ENCODE measurements at places on chromosomes 7 and 10. TPM values are rescaled to one million over a fixed set of nuclear protein-coding genes. Genes with fewer than 3 reads are reported as not detected.
A peak's percentile ranks its signal among the peaks of the same experiment; 100 is the strongest.

DNA sequence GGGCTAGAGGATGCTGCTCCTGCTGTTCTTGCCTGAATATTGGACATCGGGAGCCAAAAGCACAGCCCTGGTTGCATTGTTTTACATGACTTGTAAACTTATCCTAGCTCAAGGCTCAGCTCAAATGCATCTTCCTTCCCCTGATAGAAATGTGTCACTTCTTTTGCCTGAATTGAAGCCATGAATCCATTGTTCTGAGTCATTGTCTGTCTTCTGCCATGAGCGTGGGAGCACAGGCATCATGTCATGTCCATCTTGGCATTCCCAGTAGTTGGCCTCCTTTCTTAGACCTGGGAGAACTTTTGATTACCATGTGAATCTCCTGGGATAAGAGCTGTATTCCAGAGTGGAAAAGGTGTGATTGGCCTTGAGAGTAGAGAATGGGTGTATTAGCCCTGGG is 54.1 kb upstream of the OPN4 start:
- no peak for DNase-seq
- H3K36me3 ChIP-seq, result no peaks in the 10 kb centered on the region
- H3K27me3 ChIP-seq, result no peaks in the 10 kb centered on the region
- no peak overlapping the region for H3K27ac ChIP-seq
- H3K4me3 ChIP-seq, result no peak overlapping the region

DNA sequence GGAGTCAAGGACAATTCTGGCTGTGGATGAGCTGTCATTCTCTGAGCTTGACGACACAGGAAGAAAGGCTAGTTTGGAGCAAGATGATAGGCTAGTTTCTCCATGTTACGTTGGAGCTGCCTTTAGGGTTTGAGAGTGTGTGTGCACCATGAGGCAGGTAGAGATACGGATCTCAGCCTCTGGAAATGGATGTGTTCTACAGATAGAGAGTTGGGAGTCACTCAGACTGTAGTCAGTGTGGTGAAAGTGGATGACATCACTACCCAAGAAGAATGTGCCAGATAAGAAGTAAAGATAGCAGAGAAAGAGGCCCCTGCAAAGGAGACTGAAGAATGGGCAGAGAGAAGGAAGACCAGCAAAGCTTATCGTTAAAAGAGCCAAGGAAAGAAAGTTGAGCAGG is 42.4 kb downstream of the PNLIPRP3 start:
- H3K4me3 ChIP-seq, result no peak overlapping the region
- no peaks in the 10 kb centered on the region for H3K36me3 ChIP-seq
- H3K4me1 ChIP-seq, result no peaks in the 10 kb centered on the region
- H3K27me3 ChIP-seq, result no peaks in the 10 kb centered on the region

DNA sequence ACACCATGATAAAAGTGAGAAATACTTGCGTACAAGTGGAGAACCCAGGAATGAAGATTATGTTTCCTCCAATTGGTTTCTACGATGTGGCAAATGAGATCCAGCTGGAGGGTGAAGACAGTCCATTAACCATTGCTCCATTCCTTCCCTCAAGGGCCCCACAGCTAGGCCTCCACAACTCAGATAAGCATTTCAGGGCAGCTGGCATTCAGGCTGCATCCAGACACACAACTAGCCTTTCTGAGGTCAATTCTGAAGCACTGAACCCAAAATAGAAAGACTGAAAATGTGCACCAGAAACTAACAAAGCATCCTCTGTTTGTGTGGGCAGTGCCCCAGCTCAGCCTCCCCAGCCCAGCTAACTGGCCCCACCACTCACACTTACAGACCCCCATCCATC is 94.8 kb downstream of the GSAP start:
- no peaks in the 10 kb centered on the region for H3K27me3 ChIP-seq
- DNase-seq, result no peak
- H3K4me1 ChIP-seq, result no peaks in the 10 kb centered on the region
- no peak overlapping the region for H3K4me3 ChIP-seq

DNA sequence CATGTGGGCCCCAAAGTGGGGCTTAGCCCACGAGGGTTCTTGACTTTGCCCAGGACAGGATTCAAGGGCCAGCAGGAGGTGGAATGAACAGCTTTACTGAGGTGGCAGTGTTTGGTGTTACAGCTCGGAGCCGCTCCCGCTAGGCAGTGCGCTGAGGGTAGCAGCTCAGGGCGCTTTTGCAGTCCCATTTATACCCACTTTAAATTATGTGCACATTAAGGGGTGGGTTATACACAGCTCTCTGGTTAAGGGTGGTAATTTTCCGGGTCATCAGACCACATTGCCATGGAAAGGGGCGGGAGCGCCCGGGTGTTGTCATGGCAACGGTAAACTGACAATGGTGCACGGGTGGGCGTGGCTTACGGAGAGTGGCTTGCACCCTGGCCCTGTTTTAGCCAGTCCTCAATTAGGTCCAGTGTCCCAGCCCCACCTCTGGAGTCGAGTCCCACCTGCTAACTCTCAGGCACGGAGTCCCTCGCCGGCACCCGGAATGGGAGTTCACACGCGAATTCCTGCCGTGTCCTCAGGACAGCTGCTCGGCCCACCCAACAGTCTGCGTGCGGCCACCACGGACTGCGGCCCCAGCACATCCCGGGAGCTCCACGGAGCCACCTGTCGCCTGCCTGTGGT is 58.2 kb upstream of the PDGFA start:
- no peaks in the 10 kb centered on the region for H3K4me1 ChIP-seq
- H3K36me3 ChIP-seq, result no peaks in the 10 kb centered on the region
- H3K27me3 ChIP-seq, result no peaks in the 10 kb centered on the region
- DNase-seq, result peak; percentile 72
- no peak overlapping the region for H3K27ac ChIP-seq

DNA sequence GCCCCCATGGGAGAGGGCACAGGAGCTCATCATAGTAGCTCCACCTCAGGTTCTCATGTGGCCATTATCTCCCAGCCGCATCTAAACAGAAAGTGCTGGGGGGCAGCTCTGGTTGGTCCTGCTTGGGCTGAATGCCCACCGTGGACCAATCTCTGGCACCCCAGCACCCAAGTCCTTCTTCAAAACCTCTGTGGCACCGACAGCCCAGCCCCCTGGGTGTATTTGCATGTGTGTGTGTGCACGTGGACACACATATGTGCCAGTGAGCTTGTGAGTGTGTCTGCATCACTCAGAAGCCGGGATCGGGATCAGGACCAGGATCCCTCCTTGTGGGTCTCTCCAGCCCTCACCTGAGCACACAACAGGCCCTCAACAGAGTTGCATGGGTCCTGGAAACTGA is 68.2 kb downstream of the ALOX5 start:
- H3K36me3 ChIP-seq, result no peaks in the 10 kb centered on the region
- no peak overlapping the region for H3K27ac ChIP-seq
- no peaks in the 10 kb centered on the region for H3K27me3 ChIP-seq
- no peak overlapping the region for H3K4me3 ChIP-seq
- H3K4me1 ChIP-seq, result no peaks in the 10 kb centered on the region

GRCh38 chr10:103476046-103476768 is 2.8 kb downstream of the CALHM3 start:
- H3K4me3 ChIP-seq, result no peak overlapping the region
- H3K27ac ChIP-seq, result no peak overlapping the region
- H3K4me1 ChIP-seq, result no peaks in the 10 kb centered on the region
- H3K36me3 ChIP-seq, result no peaks in the 10 kb centered on the region
- DNase-seq, result no peak
- no peaks in the 10 kb centered on the region for H3K27me3 ChIP-seq

DNA sequence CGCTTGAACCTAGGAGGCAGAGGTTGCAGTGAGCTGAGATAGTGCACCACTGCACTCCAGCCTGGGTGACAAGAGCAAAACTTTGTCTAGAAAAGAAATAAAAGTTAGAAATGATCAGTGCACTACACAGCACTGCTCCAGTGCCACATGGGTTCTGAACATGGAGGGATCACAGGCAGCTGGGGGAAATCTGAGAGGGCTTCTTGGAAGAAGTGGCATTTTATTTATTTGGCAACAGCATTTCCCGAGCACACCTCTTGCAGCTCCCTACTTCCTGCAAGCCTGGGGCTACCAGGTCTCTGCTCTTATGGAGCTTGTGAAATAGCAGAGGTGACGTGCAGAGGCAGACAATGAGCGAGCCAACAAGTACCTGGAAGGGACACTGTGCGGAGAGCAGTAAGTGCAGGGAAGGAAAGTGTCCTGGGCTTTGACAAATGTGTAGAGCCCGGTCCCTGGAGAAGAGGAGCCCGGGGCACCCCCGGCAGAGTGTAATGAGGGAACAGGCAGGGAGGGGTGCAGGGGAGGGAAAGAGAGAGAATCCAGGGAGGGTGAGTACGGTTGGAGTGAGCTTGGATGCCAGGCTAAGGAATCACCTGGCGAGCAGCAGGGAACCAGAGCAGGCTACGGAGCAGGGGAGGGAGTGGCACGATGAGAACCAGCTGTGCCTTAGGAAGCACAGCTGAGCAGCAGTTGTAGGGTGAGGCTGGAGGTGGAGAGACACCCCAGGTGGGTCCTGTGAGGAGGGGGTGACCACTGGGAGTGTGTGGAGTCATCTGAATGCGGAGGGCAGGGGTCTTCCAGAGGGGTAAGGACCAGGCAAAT is 104.6 kb upstream of the CTBP2 start:
- no peaks in the 10 kb centered on the region for H3K36me3 ChIP-seq
- no peaks in the 10 kb centered on the region for H3K4me1 ChIP-seq
- no peak overlapping the region for H3K27ac ChIP-seq
- H3K27me3 ChIP-seq, result no peaks in the 10 kb centered on the region
- no peak for DNase-seq

PPP1R3C gene
- 4.6 TPM for total RNA-seq
